Skeletal muscle cell (primary cell): ENCODE measurements at places on chromosomes 5 and 9.

GRCh38 chr9:91158286-91158685 is 203.4 kb downstream of the AUH start:
- no peak for DNase-seq

- no peak for DNase-seq
Observed at GRCh38 chr5:129696636-129697035, 51.3 kb upstream of the MINAR2 start.

DNA sequence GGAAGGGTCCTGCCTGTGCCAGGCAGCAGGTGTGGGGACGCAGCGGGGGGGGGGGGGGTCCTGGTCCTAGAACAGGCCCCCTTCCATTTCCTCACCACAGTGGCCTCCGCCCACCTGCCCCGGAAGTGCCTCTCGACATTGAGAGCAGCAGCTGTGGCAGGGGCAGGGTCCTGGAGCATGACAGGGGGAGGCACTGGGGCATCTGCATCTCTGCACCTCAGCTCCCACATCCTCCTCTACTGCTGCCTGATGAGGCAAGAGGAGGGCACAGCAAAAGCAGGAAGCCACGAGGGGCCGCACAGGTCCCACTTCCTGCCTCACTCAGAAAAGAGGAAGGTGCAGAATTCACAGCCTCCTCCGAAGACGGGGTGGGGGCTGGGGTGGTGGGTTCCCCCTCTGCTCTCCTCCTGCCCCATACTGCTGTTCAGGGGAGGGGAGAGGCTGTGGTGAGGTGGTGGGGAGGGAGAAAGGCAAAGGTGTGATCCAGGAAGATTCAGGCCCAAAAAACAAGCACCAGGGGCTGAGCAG is 14.8 kb downstream of the AKNA start:
- DNase-seq, result no peak

DNA sequence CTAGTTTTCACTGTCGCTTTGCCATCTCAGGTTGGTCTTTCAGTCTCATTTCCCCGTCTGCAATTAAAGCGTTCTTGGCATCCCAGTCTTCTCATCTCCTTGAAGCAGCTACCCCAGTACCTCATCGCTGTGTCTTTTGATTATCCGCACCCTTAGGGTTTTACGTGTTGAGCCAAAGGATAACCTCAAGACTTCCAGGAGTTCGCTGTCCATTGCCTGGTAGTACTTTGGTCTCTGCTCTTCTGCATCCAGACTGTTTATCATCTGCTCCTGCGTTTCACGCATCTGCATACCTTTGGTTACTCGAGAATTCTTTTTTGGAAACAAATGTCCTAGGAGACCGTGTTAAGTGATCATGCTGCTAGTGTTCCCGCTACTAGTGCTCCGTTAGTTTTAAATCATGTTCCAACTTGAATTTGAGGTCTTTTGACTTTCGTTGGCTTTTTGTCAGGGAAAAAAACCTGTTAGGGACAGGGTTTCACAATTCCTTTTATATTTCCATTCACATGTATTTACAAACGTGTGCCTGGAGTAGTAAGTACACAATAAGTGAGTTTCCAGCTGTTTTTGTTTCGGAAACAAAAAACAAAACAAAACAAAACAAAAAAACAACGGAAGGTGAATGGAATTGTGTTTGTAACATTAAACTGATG is 888 bp downstream of the RABGAP1 start:
- no peak for DNase-seq

GRCh38 chr5:36619012-36619635 is 12.7 kb downstream of the SLC1A3 start:
- no peak for DNase-seq

DNA sequence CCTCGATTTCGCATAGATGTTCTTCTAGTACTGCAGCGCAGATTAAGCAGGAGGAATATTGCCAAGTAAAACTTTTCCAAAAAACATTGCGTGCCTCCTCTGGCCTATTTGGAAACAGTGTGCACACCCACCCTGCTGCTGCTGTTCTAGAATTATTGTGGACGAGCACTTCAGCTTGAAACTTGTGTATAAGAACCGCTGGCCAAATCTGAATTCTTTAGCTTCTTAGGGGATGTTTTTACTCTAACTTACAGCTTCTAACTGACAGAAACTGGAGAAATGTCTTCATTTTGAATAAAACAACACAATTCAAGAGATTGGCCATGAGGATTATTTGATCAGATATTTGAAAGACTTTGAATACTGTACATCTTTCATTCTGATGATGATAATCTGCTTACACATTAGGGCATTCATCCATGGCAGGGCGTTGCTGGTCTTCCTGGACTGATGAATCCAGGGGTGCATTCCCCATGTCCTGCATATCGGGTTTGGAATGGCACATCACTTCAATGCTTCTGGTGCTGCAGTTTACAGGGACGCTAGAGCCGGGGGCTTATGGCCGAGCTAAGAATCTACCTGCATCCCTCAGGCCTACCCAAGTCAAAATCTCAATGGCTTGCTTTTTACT is 6.5 kb downstream of the ADAMTS16 start:
- no peak for DNase-seq

GRCh38 chr9:74092491-74092834 is 404.7 kb upstream of the RORB start:
- DNase-seq, result no peak

DNA sequence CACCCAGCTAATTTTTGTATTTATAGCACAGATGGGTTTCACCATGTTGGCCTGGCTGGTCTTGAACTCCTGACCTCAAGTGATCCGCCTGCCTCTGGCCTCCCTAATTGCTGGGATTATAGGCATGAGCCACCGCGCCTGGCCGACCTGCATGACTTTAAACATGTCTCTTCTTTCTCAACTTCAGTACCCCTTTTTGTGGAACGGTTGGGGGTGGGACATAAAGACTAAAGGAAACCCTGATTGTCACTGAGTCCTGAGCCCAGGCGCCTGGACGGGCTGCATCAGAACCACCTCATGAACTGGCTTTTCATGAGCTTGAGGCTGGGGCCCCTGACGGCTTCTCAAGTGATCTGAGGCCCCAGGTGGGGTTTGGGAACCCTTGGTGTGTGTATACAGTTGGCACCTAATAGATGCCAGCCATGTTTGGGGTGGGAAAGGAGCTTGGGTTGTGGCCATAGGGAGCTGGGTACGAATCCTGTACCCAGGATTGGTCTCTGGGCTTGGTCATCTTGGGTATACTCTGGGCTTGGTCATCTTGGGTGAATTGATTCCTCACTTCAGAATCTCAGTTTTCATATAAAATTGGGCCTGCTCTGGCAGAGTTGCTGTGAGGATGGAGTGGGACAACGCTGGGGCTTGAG is 2.2 kb downstream of the GRK6 start:
- DNase-seq, result no peak

DNA sequence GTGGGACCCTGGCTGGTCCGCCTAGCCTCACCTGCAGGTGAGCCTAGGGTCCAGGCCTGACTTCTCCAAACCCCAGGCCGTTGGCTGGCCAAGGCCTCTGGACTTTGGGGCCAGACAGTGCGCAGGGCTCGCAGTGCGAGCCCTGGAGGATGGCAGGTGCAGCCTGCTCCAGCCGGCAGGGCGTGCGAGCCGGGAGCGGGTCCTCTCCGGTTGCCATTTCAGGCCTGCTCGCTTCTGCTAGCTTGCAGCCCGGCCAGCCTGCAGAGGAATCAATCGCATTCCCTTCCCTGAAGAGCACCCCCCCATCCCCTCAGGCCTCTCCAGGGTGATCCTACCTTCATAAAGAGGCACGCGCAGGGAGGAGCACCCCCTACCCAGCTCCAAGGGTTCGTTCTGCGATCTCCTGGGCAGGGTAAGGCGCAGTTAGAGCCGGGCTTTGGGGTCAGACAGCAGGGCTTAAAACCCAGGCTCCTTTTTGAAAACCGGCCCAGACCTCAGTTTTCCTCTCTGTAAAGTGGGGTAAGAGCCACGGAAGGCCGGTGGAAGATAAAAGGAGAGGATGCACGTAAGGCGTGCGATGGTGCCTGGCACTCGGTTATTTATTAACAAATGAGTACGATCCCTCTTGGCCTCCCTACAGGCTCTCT is 6.2 kb downstream of the BARHL1 start:
- no peak for DNase-seq

DNA sequence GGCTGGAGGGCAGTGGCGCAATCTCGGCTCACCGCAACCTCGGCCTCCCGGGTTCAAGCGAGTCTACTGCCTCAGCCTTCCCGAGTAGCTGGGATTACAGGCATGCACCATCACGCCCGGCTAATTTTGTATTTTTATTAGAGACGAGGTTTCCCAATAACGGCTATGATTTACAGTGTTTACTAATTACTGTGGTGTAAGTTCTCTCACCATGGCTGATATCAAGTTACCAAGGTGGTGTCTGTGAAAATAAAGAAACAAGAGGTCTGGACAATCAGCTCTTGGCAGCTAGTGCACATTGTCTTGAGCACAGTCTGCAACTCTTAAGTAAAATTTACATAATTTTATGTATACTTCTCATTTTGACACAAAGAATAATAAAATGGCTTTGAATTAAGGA is 385.5 kb upstream of the COX7C start:
- no peak for DNase-seq

GRCh38 chr5:172417983-172418630 is 36.2 kb downstream of the SH3PXD2B start:
- peak; percentile 97 for DNase-seq

DNA sequence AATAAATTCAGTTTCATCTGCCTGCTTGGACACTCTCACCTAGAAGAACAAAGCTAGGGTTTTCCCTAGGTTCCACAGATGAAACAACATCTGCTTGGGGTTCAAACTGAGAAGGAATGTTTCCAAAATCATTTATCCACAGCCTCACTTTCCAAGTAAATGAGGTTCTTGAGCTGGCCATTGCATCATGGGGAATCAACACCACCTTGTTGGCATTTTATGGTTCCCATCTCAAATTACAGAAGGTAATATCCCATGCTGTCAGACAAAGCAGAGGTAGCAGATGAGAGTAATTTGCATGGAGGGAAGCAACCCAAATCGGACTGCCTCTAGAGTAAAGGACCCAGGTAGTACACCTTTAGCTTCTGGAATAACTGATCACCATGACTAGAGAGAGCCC is 10.5 kb upstream of the NR4A3 start:
- DNase-seq, result no peak

- DNase-seq, result no peak
Observed at GRCh38 chr5:67619636-67620035, 423.0 kb upstream of the CD180 start.

DNA sequence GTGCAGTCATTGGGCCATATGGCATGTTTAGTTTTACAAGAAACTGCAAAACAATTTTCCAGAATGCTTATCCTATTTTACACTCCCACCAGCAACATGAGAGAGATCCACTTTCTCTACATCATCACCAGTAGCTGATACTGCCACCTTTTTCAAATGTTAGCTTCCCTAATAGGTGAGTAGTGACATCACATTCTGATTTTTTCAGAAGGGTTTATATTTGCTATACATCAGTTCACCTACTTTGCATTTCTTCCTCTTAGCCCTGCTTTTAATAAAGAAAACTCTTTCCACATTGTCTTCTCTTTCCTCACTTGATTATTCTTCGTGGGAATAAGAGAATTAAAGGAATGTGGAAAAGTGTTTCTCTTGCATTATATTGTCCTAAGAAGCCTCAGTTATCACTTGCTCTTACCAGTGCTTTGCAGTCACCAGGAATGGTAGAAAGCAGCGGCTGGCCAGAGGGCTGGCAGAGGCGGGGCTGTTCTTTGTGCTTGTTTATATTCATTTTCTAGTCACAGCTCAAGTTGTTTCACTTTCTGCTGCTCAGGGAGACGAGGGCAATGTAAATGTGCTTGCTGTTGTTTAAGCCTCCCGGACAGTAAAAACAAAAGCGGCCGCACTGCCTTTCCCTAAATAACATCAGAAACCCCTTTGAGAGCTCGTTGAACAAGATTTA is 164.8 kb downstream of the HSD17B3 start:
- DNase-seq, result no peak

GRCh38 chr5:135714126-135714894 is 120.2 kb upstream of the SLC25A48 start:
- no peak for DNase-seq

DNA sequence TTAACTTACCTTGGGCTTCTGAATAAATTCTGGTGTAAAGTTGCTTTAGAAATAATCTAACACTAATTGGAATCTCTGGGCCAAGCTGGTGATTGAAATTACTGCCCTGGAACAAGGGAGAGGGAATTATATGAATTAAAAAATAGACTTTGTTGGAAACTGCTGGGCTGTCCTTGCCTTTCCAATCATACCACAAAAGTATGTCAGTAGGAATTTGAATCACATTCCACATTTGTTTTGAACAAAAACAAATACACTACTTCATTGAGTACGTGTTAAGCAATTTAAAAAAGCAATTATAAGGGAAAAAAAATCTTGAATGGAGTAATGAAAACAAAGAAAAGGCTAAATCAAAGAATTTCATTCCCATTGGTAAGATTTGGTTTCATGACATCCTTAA is 102.5 kb upstream of the SREK1 start:
- no peak for DNase-seq

DNA sequence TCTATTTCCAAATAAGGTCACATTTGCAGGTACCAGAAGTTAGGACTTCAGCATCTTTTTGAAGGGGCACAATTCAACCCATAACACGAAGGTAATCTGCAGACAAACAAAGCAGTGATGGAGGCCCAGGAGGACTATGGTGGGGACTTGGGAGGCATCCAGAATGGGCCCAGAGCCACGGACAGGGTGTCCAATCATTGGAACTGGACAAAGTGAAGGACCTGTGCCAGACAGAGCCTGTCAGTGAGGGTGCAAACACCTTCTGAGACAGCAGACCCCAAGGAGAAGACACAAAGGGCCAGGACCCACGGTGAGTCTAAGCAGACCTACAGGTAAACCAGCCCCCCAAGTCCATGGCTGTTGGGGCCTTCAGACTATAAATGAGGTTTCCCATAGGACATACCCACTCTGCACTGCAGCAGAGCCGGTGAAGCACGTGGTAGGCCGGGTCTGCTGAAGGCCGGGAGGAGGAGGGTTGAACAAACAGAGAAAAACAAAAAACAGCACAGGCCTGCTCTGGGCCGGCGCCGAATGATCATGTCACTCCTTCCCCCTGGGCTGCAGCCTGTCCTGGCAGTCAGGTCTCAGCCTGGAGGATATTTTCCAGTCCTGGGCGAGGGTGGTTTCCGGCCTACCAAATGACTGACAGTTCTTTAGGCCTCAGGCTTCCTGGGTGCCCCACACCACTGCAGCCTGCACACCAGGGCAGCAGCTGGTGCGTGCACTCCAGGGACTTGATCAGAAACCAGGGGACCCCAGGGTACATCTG is 84.4 kb downstream of the COL23A1 start:
- no peak for DNase-seq

GRCh38 chr9:36292641-36293040 is 34.4 kb upstream of the GNE start:
- no peak for DNase-seq

- peak; percentile 35 for DNase-seq
Observed at GRCh38 chr5:68450245-68450852, 234.8 kb downstream of the PIK3R1 start.
